ENCODE measurements at places on chromosomes 7 and 10.

DNA sequence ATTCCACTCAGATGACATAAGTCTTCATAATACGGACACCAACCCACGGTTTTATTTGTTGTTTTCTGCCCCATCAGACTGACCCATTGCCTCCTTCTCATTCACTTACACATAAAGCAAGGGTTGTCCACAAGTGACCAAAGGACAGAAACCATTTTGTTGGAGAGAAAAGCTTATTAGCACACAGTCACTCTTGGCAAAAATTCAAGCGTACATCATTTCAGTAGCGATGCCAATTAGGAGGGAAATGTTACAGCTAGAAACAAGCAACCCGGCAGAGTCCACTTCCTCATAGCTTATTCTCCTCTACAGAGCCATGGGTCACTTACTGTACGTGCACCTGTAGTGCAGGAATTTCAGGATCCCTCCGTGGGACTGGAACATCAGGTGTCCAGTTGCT lies 23.0 kb downstream of the ABLIM1 start:
- H3K4me3 ChIP-seq = no peak overlapping the region
- peaks cover 23% of the 10 kb centered on the region for H3K4me1 ChIP-seq
- H3K36me3 ChIP-seq = no peaks in the 10 kb centered on the region
- peaks cover 25% of the 10 kb centered on the region for H3K27me3 ChIP-seq
- no peak overlapping the region for H3K27ac ChIP-seq

GRCh38 chr7:151895631-151896031 lies 18.7 kb upstream of the PRKAG2 start:
- H3K27me3 ChIP-seq = peaks cover 23% of the 10 kb centered on the region
- H3K4me1 ChIP-seq = peaks cover 2% of the 10 kb centered on the region
- no peak overlapping the region for H3K27ac ChIP-seq
- no peak for DNase-seq
- no peaks in the 10 kb centered on the region for H3K36me3 ChIP-seq

DNA sequence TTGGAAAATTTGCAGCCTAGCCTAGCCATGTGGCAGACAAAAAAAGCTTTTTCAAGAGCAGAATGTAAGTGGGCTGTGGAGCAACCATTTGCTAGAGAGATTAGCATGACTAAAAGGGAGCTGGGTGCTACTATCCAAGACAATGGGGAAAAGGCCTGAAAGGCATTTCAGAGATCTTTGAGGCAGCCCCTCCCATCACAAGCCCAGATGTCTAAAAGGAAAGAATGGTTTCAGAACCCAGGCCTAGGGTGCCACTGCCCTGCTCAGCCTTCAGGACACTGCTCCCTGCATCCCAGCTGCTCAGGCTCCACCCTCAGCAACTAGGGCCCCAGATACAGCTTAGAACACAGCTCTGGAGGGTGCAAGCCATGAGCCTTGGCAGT lies 24.7 kb downstream of the PNLIPRP3 start:
- no peaks in the 10 kb centered on the region for H3K36me3 ChIP-seq
- H3K4me3 ChIP-seq = no peak overlapping the region
- H3K4me1 ChIP-seq = no peaks in the 10 kb centered on the region
- H3K27me3 ChIP-seq = no peaks in the 10 kb centered on the region
- no peak overlapping the region for H3K27ac ChIP-seq
- no peak for DNase-seq

DNA sequence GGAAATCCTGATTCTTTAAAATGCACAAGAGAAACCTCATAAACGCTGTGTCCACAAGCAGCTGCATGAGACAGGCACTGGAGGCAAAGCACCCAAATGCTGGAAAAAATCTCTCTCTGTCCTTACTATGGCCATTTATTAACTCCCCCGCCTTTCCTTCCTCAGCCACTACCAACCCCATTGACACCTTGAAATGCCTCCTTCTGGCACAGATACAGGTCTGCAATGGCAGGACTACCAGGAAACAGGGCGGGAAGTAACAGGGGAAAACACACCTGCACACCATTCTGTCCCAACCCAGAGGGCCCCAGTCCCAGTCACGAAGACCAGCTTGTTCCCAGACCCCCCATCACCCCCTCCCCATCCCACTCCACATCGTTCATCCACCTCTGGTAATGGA lies 224.3 kb downstream of the PARD3 start:
- H3K27ac ChIP-seq = no peak overlapping the region
- DNase-seq = no peak
- H3K27me3 ChIP-seq = no peaks in the 10 kb centered on the region
- H3K4me1 ChIP-seq = no peaks in the 10 kb centered on the region
- H3K4me3 ChIP-seq = no peak overlapping the region

DNA sequence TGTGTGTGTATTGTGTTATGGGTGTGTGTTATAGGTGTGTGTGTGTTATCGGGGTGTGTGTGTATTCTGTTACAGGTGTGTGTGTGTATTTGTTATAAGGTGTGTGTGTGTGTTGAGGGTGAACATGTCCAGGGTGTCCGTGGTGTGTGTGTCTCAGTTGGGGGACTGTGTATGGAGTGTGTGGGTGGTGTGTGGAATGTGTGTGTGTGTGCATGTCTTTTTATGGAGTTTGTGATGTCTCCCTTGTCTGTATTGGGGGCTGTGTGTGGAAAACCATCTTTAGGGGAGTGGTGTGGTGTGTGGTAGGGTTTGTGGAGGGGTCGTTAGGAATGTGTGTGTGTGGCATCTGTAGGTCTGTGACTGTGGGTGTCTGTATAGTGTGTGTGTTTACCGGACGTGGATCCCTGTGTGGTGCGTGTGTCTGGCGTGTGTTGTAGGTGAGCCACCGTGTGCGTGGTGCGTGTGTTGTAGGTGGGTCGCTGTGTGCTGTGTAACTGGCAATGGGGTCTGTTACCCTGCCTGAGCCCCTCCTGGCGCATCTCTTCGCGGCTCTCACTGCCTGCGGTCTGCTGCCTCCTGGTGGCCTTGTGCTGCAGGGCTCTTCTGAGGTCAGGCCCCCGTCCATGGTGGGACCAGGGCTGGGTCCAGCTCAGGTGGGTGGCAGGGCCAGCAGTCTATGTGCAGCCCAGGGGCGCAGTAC lies 61.7 kb downstream of the PALD1 start:
- peaks cover 5% of the 10 kb centered on the region for H3K27me3 ChIP-seq
- H3K36me3 ChIP-seq = peaks cover 4% of the 10 kb centered on the region
- H3K4me3 ChIP-seq = no peak overlapping the region
- peaks cover 10% of the 10 kb centered on the region for H3K4me1 ChIP-seq

- no peaks in the 10 kb centered on the region for H3K27me3 ChIP-seq
- H3K36me3 ChIP-seq = no peaks in the 10 kb centered on the region
- H3K4me3 ChIP-seq = no peak overlapping the region
- H3K27ac ChIP-seq = no peak overlapping the region
- DNase-seq = no peak
Observed at GRCh38 chr10:50882540-50882983, 2.9 kb downstream of the A1CF start.

- no peak for DNase-seq
- no peaks in the 10 kb centered on the region for H3K36me3 ChIP-seq
- no peak overlapping the region for H3K27ac ChIP-seq
- H3K4me3 ChIP-seq = no peak overlapping the region
Observed at GRCh38 chr10:30812018-30812851, 182.7 kb upstream of the LYZL2 start.

DNA sequence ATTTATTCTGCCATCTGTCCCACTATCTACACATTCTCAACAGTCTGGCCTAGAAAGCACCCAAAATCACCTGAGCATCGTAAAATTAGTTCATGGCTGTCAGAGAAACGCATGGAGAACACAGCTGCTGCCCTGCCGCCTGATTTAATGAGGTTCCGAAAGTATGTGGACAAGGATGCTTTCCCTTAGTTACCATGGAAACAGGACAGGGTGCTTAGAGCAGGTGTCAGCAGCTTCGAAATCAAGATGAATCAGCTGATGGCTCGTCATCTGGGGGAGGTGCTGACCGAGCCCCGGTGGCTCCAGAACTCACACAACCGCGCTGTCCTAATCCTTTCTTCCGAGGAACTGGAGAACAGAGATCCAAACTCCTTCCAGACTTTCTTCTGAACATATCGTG lies 151.5 kb downstream of the TEX36 start:
- no peak overlapping the region for H3K4me3 ChIP-seq
- H3K4me1 ChIP-seq = no peaks in the 10 kb centered on the region
- no peak for DNase-seq
- no peaks in the 10 kb centered on the region for H3K36me3 ChIP-seq

DNA sequence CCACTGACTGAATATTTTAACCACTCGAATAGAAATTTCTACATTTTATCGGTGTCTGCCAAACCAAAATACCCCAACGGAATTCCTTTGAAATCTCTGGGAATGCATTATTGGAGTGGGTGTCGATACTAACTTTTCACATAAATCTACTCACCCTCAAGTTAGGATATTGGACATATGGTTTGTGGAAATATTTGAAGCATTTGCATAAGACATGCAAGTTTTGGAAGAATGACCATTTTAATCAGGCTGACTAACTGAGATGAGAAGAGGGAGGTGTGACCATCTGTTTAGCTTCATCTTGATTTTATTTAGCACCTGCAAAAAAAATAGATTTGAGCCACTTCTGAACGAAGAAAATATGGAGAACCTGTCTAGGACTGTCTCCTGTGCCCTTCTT lies 61.2 kb downstream of the KLF6 start:
- peaks cover 1% of the 10 kb centered on the region for H3K4me1 ChIP-seq
- H3K27ac ChIP-seq = no peak overlapping the region
- no peak overlapping the region for H3K4me3 ChIP-seq
- H3K27me3 ChIP-seq = peaks cover 3% of the 10 kb centered on the region
- DNase-seq = no peak
- no peaks in the 10 kb centered on the region for H3K36me3 ChIP-seq

DNA sequence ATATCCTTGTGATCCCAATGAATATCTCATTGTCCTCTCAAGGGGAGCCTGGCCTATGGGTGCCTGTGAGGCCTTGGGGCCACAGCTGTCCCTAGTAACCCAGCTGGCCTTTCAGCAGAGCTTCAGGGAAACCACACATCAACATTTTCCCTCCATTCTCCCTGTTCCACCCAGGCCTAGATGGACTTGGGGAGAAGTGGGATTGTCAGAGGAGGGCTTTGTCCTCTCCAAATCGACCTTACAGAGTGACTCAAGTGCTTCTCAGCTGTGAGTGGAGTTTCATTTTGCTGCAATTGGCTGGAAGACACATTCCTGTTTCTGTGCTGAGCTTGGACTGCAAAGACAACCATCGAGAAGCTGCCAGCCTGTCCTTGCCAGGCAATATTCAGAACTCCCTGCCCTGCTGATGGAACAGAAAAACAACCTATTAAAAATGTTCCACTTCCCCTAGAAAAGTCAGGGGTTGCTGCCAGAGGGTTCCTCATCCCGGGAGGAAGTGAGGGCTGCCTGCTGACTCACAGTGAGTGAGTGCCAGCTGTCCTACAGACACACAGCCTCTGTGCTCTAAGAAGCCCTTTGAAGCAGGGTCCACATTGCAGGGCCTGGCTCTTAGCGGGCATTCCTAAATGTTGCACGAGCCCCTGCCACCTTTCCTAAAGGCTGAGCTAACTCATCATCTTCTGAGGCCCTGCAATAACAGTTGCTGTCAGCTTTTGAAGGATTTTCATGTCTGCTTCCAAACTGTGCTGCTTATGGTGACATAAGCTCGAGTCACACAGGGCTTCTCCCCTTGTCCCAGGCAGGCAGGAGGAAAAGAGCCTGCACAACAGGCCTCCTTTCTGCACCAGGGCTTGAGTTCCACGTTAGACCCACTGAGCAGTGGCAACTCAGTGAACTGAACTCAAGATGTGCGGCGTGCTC lies 20.5 kb downstream of the STRA8 start:
- peaks cover 2% of the 10 kb centered on the region for H3K4me1 ChIP-seq
- H3K27me3 ChIP-seq = peaks cover 3% of the 10 kb centered on the region
- no peak for DNase-seq

DNA sequence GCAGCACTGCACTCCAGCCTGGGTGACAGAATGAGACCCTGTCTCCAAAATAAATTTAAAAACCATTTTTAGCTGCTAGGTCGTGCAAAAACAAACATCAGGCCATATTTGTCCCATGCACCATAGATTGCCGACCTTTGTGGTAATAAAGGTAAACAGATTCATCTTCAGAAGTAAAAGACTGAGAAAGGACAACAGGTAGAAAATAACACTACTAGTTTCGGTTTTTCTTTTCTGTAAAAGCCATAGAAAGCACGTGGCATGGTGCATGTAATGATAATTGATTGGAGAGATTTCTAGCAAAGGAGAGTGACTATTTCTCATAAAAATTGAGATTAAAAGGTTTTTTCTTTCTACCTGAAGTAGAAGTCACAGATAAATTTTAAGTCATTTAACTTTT lies 93.9 kb downstream of the DNAH11 start:
- no peak overlapping the region for H3K27ac ChIP-seq
- H3K4me3 ChIP-seq = no peak overlapping the region
- no peaks in the 10 kb centered on the region for H3K36me3 ChIP-seq
- H3K27me3 ChIP-seq = peaks cover 12% of the 10 kb centered on the region
- H3K4me1 ChIP-seq = no peaks in the 10 kb centered on the region

GRCh38 chr7:22571766-22572165 lies 71.8 kb upstream of the STEAP1B start:
- no peaks in the 10 kb centered on the region for H3K27me3 ChIP-seq
- DNase-seq = no peak

- no peak for DNase-seq
- peak overlapping the region; percentile 8 for H3K27ac ChIP-seq
- peaks cover 36% of the 10 kb centered on the region for H3K36me3 ChIP-seq
- no peaks in the 10 kb centered on the region for H3K27me3 ChIP-seq
- H3K4me1 ChIP-seq = peaks cover 20% of the 10 kb centered on the region
Observed at GRCh38 chr7:2968176-2968575, 75.5 kb downstream of the CARD11 start.

GRCh38 chr10:128125416-128125943 lies 743 bp downstream of the MKI67 start:
- H3K27me3 ChIP-seq = peaks cover 9% of the 10 kb centered on the region
- no peaks in the 10 kb centered on the region for H3K36me3 ChIP-seq
- peak overlapping the region; percentile 87 for H3K4me3 ChIP-seq

DNA sequence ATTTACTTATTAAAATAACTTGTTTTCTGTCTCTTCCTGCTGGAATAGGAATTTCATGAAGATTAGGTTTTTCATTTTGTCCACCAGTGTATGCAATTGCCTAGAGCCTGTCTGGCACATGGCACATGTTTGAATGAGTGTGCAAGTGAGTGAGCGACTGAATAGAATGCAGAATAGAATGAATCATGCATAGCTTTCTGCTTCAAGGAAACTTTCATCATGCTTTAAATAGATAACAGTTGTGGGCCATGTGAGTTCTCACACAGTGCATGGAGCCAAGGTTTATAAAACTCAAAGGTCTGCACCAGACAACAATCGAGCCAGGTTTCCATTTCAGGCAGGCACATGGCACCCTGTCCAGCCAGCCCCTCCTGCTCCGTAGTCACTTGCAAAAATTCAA lies 74.2 kb upstream of the HECW1 start:
- peaks cover 4% of the 10 kb centered on the region for H3K27me3 ChIP-seq
- no peaks in the 10 kb centered on the region for H3K36me3 ChIP-seq
- no peak for DNase-seq

DNA sequence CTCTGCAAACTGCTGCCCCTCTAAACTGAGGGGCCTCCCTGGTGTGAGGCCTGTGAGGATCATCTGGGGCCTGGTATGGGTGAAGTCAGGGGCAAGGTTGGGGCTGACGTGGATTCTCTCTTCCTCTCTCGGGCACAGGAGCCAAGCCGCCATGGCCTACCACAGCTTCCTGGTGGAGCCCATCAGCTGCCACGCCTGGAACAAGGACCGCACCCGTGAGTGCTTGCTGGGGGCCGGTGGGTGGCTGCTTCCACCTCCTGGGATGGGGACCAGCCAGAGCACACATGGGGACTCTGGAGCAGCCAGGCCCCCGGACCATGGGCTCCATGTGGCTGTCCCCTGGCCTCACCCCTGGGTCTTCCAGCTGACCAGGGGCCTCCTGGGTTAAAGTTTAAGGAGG lies 11.0 kb downstream of the ARPC1B start:
- no peak for DNase-seq
- H3K4me3 ChIP-seq = no peak overlapping the region
- H3K4me1 ChIP-seq = peaks cover 17% of the 10 kb centered on the region
- H3K27ac ChIP-seq = no peak overlapping the region
- peaks cover 10% of the 10 kb centered on the region for H3K36me3 ChIP-seq

Measured in memory B cell (primary cell).